Retinal pigment epithelial cell (primary cell): ENCODE measurements at places on chromosomes 5 and 9.

DNA sequence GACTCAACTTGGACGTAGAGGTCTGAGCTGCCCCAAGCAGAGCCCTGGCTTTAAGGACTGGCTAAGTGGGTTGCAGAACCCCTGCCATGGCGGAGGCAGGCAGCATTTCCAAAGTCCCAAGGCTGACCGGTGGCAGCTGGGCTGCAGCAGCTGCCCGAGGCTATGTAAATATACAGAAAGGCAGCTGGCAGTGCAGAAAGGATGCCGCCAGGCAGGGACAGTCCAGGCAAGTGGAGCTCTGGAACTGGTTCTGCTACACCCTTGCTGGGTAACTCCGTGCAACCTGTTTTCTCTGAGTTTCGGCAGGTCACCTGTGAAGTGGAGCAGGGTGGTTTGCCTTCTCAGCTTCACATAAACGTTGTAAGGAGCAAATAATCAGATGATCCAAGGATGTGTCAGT is 46.0 kb downstream of the SHB start:
- no peak for DNase-seq

- no peak for DNase-seq
Measured at GRCh38 chr9:126702151-126703001, 88.6 kb downstream of the LMX1B start.

GRCh38 chr5:80406980-80407734 is 707 bp upstream of the ZFYVE16 start:
- DNase-seq = no peak

GRCh38 chr9:83154821-83155220 is 91.9 kb upstream of the RASEF start:
- DNase-seq = peak; percentile 21

GRCh38 chr9:115229496-115229895 is 111.5 kb upstream of the TNC start:
- no peak for DNase-seq
